ENCODE measurements at places on chromosomes 4 and X.

DNA sequence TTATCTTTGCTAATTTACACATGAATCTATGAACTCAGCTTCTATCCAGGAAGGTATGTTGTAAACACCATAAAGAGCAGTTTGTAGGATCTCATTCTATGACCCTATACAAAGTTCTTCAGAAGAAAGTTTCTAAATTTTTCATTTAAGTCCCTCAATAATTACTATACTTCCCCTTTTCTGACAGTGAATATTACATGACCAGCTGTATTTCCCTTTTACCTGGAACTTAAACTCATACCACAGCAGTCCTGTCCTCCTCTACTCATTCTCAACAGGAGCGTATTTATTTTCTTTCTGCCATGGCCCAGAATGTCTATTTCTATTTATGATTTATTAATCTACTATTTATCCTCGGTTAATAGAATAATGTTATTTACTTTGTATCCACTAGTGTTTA, 15.8 kb downstream of the RASGEF1B start:
- DNase-seq: no peak

GRCh38 chrX:47776292-47777006, 60.3 kb upstream of the ZNF81 start:
- DNase-seq: no peak

DNA sequence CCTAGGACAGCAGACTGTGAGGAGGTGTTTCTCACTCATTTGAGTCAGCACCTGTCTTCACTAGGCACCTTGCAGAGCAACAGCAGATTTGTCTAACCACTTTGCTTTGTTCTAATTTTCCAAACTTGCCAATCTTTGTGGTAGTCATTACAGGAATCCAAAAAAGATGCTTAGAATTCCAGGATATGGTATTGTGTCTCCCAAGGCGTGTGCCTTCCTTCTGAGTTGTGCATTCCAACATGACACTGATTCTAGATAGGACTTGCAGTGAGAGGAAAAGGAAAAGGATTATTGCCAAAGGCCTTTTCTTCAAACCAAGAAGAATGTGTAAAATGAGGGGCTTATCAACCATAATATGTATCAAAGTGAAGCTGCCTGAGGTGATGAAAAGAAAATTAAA, 126.2 kb downstream of the MAPK10 start:
- DNase-seq: no peak

DNA sequence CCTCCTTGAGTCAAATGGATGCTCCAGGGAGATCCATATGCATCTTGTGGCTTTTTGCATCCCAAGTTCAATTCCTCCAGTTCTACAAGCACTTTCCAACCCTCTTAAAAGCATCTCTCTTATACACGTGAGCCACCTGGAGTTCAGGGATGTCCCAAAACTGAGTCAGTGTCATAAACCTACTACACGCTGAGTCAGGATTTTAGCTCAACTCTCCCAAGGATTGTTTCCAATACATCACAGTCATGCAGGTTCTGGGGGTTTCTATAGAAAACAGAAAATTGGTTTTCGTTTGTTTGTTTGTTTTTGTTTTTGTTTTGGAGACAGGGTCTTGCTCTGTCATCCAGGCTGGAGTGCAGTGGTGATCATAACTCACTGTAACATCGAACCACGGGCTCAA, 25.9 kb upstream of the ESX1 start:
- no peak for DNase-seq

- no peak for DNase-seq
Measured at GRCh38 chrX:2576793-2577192, 76.0 kb upstream of the DHRSX start.
